ENCODE measurements at places on chromosomes 2 and 18.
A peak's percentile ranks its signal among the peaks of the same experiment; 100 is the strongest.

DNA sequence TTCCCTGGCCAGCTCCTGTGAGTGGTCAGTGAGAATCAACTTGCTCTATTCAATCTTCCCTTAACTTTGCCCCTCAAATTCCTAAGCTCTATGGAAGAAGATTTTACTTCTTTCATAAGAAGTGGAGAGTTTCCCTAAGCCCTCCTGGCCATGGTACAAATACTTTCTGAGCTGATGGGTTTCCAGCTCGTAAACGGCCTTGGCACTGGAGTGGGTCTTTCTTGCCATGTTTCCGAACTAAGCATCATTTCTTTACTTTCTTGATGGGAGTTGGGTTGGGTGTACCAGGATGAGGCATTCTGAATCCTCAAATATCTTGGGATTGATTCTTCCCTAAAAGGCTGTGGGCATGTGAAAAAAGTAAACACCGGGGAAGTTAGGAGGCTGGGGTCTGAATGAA is 72.5 kb downstream of the ACKR3 start:
- no peak for DNase-seq

DNA sequence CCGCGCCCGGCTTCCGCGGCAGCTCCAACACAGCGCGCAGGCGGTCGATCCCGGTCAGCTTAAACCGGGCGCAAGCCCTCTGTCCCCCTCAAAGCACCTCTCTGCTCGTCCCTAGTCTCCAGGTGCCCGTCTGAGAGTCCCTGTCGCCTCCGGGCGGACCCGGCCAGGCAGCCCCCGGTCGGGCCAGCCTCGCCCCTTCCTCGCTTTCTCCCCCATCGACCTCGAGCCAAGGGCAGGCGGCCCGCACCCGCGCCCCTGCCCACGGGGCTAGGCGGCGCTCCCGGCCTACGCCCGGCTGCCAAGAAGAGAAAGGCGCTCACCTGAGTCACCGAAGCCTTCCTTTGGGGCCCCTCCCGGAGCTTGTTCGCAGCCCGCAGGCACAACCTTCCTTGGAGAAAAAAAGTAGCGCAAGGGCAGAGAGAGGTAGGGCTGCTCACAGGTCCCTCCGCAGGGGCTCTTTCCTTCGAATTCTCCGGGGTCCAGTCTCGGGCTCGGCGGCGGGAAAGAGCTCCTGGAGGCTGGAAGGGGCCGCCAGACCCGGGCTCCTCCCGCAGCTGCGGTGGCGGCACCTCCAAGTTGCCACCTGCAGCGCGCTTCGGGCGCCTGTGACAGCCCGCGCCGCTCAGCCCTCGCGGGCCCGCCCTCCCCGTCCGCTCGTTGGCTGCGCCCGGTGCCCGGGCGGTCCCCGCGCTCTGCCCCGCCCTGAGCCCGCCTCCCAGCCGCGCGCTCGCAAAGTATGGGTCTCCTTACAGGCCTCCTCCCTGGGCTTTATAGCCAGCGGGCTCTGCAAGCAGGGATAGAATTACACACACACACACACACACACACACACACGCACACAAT is 86.5 kb upstream of the EPB41L3 start:
- DNase-seq = peak; percentile 71

DNA sequence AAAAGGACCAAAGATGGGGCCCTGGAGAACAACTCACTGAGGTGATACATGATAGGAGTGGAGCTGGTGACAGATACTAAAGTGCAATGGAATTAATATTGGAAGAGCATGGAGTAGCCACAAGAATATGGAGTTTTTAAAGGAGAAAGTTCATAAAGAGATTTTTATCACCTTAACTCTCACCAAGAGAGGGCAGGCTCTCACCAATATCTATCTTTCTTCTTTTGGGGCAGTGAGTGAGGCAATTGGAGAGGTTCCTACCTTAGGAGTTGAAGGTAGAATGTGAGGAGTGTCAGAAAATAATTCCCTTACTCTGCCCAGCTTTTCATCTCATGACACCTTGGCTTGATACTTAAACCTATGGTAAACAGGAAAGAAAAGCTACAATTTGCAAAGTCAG is 233.7 kb upstream of the CWC22 start:
- no peak for DNase-seq

- DNase-seq = no peak
These were observed 1487.0 kb downstream of the LRP1B start for GRCh38 chr2:140643761-140644187.

DNA sequence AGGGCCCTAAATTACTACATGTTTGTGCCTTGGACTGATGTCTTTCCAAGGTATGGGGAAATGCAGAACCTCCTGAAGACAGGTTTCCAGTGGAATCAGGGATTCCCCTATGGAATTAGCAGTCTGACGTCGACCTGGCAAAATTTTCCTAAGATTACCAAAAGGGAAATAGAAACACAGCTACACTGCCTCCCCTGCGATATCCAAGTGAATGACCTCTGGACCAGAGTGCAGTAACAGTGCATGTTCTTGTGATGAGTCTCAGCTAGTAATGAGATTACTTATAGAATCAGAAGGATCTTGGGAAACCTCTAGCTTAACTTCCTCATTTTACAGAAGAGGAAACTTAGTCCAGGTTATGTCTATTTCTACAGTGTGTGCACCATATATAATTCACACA is 21.3 kb upstream of the CHST9 start:
- DNase-seq = no peak

DNA sequence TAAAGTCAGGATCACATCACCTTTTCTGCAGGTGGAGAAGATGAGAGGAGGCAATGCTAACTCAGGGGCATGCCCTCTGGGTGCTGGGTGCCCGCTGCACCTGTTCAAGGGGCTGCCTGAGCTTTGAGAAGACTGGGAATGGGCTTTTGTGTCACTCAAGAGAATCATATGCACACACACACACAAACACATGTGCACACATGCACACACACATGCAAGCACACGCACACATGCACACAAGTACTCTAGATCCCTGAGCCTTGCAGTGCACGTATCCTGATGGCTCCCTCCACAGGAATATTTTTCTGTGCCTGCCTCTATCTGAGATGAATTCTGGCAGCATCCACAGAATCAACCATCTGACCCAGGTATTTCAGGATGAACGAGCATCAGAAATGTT is 110.0 kb upstream of the TEX51 start:
- no peak for DNase-seq

GRCh38 chr2:48568547-48568946 is 38.6 kb downstream of the STON1 start:
- no peak for DNase-seq

DNA sequence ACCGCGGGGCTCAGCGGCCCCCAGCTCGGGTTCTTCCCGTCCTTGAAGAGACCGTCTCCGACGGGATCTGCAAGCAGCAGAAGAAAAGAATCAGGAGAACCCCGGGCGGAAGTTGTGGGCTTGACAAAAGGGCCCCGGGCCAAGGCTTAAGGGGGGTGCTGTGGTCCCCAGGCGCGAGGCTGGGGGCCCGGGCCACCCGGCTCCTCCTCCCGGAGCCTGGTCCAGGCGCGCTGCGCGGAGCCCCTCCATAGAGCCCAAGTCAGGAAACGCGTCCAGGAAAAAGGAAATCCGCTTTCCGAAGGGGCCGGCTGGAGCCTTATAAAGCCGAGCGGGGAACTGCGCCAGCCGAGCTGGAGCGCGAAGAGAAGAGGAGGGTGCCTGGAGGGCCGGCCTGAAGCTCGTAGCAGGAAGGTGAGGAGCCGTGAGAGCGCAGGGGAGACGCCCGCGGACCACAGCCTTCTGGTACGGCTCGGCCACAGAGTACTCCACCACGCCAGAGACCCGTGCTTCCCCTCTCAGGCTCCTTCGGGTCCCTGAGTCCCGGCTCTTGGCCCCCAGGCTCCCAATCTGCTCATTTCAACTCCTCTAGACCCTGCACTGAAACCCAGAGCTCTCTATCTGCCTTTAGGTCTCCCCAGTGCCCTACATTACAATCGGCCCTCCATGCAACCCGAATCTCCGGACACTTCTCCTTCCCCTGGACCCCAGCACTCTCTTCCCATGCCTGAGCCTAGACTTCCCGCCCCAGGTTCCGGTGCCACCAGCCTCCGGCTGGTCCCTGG is 554 bp downstream of the FEV start:
- no peak for DNase-seq

GRCh38 chr2:143705108-143705707 is 576.0 kb downstream of the ARHGAP15 start:
- DNase-seq = no peak

- no peak for DNase-seq
These were observed 62.7 kb upstream of the TANC1 start for GRCh38 chr2:158905784-158906183.

DNA sequence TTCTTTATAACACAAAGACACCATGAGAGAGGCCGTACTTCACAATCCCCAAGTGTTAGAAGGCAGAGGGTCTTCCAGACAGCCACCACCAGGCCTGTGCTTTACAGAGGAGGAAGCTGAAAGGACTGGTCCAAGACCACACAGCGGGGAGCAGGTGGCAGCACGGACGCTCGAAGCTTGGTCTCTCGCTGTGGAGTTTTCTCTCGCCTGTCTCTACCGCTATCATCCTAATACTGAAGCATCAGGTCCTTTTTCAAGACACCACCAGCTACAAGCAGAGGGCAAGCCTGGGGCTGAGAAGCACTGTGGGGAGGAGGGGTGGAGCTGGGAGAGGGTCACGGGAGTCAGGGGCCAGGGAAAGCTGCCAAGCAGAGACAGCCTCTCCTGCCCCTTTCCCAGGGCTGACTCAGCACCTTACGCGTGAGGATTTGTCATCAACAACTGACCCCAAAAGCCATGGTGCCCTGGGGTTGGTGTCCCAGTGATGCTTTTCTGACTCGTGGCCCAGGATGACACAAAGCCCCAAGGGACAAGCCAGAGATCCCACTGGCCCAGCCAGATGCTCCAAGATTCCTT is 31.9 kb upstream of the FOSL2 start:
- no peak for DNase-seq

GRCh38 chr2:23155022-23155421 is 230.0 kb upstream of the KLHL29 start:
- DNase-seq = no peak

DNA sequence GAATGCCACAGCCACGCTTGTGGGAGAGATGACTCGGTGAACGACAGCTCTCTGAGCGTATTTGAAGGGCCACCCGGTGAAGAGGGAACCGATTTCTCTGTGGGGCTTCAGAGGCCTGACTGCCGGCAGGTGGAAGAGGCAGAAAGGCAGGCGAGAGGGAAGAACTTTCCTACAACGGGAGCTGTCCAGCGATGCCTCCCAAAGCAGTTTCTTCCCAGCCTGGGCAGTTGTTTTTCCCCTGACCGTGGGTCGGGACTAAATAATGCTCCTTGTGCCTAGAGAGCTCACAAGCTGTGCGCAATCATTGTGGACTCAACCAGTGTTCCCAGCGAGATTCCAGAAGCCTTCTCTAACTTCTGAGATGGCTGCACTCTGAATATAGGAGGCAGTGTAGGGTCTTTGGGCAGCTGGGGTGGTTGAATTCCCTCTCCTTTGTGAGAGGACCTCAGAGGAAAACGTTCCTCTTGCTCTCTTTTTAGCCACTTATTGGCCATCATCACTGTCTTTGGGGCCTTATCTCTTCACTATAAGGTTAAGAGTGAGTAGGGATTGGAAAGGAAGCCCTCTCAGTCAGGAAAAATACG is 710 bp downstream of the SEC11C start:
- no peak for DNase-seq

DNA sequence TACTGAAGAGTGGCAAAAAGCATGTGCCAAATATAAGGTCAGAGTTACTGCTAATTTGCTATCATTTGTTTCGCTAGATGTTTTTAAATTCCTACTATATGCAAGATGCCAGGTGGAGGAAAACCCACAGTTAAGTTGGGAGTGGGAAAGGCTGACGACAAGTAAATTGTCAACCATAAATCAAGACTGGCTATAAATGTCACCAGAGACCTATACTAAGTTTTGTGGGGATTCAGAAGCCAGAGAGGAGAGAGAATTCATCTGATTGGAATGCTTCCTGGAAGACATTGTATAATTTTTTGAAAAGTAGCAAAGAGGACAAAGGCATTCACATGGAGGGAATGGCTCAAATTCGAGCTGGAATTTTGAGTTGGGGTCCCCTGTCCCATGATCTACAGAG is 64.3 kb downstream of the CFAP221 start:
- no peak for DNase-seq

GRCh38 chr18:69677595-69677994 is 270.1 kb downstream of the CD226 start:
- DNase-seq = no peak

- no peak for DNase-seq
These were observed 8.5 kb upstream of the ALKAL2 start for GRCh38 chr2:296354-296753.

DNA sequence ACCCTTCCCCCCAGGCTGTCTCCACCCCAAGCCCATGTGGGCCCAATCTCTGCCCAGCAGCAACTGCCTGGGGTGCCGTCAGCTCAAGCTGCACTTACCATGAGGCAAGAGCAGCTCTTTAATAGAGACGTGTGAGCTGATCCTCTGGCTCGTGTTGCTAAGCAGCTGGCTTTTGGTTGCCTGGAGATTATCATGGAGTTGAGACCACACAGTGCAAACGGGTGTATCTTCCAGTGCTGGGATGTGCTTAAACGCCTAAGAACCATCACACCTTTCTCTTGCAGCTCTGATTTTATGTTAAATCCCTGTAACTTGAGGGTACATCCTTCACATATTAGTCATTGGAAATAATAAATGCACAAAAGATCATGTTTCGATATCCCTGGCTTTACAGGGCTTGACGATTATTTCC is 271.1 kb downstream of the PRKCE start:
- peak; percentile 41 for DNase-seq

DNA sequence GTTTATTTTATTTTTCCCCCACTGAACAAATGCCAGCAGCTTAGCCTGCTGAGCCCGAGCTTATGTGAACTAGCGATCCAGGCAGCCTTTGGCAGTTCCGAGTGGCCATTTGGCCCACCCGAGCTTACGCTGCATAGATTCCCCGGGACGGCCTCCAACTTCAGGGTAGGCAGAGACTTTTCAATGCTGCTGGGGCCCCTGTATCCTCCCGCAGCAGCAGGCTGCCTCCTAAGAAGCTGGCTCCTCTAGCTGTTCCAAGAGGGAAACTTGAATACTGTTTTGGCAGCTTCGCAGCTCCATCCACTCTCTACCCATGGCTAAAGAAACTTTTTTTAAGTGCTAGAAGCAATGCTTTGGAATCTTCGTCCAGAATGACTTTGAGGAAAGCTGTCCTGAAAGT is 295.2 kb downstream of the SS18 start:
- no peak for DNase-seq

DNA sequence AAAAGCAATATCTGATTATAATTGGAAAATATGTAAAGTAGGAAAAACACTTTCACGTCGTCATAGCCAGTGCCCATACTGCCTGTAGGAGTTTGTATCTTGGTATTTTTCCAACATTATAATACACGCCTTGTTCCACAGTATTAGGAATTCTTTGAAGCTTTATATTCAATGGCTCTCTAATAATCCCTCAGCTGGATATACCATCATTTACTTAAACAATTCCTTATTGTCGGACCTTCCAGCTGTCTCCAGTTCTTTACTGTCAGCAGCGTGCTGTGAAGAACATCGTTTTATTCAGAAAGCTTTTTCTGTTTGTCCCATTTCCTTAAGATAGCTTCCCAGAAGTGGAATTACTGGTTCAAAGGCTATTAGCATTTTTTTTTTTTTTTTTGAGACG is 31.7 kb downstream of the ATP6V1C2 start:
- DNase-seq = no peak

GRCh38 chr2:70785137-70785911 is 5.1 kb downstream of the FIGLA start:
- DNase-seq = peak; percentile 19

GRCh38 chr2:88398180-88398579 is 54.3 kb downstream of the FOXI3 start:
- DNase-seq = no peak

Measured in NCI-H2029 (cell line).